Right ventricle myocardium inferior (tissue), 1 donor: ENCODE measurements at places on chromosomes 16 and 17. TPM values are rescaled to one million over a fixed set of nuclear protein-coding genes. Genes with fewer than 3 reads are reported as not detected.

Gene OTOA
- not detected for total RNA-seq

Gene CSH1
- not detected for total RNA-seq

DNA sequence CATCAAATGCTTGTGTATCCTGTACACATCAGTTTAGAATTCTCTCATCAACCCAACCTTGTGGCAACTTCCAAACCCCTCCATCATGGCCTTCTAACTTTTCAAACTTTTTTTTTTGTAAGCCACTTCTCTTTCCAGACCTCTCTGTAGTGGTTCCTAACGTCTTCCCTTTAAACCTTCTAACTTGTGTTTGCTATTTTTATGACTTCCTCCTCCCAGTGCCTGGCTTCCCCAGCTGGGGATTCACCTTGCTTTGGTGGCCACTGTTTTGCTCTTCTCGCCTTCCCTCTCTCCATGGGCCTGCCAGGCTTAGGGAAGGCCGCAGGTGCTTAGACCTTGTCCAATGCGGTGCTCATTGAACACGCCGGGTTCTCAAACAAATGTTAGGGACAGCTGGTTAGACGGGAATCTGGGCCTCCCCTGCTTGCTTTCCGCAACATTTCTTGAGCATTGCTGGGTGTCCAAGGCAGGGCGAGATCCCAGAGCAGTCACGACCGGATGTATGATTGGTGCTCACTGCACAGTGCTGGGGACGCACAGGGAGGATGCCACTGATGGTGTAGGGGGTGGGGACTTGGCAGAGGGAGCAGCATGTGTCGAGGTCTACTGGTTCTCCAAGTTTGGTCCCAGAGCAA, 1.1 kb upstream of the XYLT2 start:
- DNase-seq = no peak

- no peak for DNase-seq
Measured at GRCh38 chr17:62388856-62389255, 8.5 kb downstream of the EFCAB3 start.

DNA sequence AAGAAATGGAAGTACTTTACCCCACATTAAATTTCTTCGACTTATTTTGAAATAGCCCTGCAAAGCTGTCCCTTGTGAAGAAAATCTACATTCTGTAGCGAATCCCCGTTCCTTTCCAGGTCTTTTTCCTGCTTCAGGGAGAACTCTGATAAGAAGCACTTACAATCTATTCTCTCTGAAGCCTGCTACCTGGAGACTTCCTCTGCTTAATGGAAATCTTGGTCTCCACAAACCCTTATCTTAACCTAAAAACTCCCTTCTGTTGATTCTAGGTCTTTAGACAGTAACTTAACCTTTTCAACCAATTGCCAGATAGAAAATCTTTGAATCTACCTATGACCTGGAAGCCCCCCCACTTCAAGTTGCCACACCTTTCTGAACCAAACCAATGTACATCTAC, 1.6 kb upstream of the CYBC1 start:
- no peak for DNase-seq

GRCh38 chr17:40451420-40451819, 8.2 kb downstream of the IGFBP4 start:
- peak; percentile 88 for DNase-seq

DNA sequence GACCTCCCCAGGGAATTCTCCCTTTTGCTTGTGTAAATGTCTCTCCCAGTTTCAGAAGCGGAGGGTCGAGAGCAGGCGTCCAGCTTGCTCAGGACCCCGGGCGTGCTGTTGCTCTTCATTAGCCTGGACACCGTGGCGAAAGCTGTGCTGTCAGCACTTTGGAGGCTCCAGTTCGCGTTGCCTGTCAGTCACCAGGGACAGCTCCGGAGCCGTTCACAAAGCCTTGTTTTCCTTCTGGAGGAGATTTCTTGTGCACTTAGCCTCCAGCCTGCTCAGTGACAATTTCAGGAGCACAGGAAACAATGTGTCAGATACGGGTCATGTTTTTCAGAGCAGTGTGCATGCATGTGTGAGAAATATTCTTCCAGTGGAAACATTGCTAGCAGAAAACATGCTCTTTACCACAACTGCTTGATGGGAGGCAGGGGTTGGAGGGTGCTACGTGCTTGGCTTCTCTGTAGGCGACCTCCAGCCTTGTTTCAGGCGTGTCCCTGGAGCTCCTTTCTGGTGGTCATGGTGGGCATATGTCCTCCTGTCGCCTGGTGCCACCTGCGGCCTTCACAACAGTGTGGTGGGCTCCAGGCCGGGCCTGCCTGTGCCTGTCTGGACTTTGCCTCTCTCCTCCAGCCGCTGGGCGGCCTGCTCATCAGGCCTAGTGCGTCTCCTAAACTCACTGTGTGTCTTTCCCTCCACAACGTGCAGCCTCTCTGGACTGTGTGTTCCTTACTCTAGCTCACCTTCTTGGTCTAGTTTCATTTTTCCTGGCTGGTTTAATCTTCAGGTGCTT, 29.0 kb downstream of the ZNF750 start:
- DNase-seq = no peak
